Esophagus squamous epithelium (tissue), 5 donors: ENCODE measurements at places on chromosomes 4 and X. TPM values are rescaled to one million over a fixed set of nuclear protein-coding genes. Genes with fewer than 3 reads are reported as not detected.

DNA sequence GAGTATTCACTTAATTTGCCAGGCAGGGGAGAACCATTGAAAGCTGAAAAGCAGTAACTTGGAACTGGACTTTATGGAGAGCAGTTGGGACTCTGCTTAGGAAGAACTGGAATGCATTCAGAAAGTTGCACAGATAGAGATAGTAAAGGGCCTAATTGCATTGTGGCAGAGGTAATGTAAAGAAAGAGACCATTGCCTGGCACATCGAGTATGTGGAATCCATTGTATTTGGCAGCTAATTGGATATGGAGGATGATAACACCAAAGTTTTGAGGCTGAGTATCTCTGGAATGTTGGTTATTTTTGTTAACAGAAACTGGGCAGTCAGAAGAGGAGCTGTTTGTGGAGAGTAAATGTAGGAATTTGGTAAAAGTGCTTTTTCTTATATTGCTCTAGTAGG, 169.9 kb downstream of the BMPR1B start:
- H3K36me3 ChIP-seq: no peaks in the 10 kb centered on the region
- H3K4me1 ChIP-seq: no peaks in the 10 kb centered on the region
- H3K27me3 ChIP-seq: no peaks in the 10 kb centered on the region
- H3K4me3 ChIP-seq: no peak overlapping the region

GRCh38 chr4:99088023-99088449, 552 bp downstream of the ADH5 start:
- H3K4me1 ChIP-seq: peaks cover 22% of the 10 kb centered on the region
- H3K27me3 ChIP-seq: no peaks in the 10 kb centered on the region
- H3K36me3 ChIP-seq: peaks cover 27% of the 10 kb centered on the region
- DNase-seq: no peak

DNA sequence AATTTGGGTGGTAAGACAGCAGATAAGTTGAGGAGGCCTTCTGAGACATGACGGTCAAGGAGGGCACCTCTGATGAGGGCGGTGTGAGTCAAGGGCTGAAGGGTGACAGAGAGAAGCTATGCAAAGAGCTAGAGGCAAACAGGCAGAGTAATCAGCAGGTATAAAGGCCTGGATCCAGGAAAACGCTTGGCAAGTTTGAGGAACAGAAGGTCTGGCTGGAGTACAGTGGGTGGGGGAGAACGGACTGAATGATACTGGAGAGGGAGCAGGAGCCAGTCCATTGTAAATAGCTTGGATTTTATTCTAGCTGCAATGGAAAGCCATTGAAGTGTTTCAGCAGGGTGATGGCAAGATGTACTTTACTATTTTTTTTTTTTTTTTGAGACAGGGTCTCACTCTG, 39.3 kb downstream of the RAB33B start:
- no peak overlapping the region for H3K4me3 ChIP-seq
- no peak overlapping the region for H3K27ac ChIP-seq
- no peaks in the 10 kb centered on the region for H3K27me3 ChIP-seq
- H3K4me1 ChIP-seq: no peaks in the 10 kb centered on the region
- DNase-seq: no peak

IQCM gene
- total RNA-seq: not detected
